Karpas-422 (cell line): ENCODE measurements at places on chromosomes 11 and 22.
A peak's percentile ranks its signal among the peaks of the same experiment; 100 is the strongest.

- DNase-seq = no peak
These were observed 209.0 kb downstream of the RAB38 start for GRCh38 chr11:87966216-87966615.

GRCh38 chr11:129273944-129274711, 82.0 kb upstream of the ARHGAP32 start:
- no peak for DNase-seq

- no peak for DNase-seq
These were observed 651 bp upstream of the FAM83F start for GRCh38 chr22:39994041-39994565.

DNA sequence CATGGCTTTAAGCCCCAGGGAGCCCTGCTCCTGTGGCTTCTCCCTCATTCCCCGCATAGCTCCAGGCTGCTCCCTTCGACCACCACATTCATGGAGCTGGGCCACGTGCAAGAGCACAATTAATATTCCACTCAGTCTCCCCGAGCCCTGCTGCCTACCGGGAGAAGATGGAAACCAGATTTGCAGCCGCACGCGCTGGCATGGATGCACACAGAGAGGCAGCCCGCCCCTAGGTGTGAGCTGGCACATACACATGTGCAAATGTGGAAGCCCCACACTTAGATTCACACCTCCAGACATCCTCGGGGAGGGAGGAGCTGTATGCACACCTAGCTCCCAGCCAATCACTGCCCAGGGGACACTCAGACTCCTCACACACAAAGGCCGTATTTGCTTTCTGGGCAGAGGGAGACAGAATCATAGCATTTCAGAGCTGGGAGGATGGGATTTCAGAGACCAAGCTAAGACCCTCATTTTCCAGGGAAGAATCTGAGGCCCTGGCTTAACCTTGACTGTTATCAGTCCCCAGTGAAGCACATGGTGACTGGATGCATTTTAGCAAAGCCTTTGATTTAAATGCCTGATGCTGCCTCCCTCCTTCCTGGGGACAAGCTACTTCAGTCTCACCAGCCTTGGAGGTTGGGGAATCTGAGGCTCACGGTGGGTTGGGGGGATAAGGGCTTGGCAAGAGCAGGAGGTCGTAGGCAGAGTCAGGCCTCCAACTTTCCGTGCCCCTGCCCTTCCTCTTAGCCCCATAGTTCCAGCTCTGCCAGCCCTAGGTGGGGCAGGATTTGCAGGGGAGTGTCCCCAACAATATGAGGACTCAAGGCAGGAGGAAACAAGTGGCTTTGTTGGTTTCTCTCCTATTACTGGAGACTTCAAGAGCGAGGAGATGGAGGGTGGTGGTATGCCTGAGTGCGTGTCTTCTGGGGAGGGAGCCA, 5.3 kb upstream of the CREB3L1 start:
- no peak for DNase-seq

DNA sequence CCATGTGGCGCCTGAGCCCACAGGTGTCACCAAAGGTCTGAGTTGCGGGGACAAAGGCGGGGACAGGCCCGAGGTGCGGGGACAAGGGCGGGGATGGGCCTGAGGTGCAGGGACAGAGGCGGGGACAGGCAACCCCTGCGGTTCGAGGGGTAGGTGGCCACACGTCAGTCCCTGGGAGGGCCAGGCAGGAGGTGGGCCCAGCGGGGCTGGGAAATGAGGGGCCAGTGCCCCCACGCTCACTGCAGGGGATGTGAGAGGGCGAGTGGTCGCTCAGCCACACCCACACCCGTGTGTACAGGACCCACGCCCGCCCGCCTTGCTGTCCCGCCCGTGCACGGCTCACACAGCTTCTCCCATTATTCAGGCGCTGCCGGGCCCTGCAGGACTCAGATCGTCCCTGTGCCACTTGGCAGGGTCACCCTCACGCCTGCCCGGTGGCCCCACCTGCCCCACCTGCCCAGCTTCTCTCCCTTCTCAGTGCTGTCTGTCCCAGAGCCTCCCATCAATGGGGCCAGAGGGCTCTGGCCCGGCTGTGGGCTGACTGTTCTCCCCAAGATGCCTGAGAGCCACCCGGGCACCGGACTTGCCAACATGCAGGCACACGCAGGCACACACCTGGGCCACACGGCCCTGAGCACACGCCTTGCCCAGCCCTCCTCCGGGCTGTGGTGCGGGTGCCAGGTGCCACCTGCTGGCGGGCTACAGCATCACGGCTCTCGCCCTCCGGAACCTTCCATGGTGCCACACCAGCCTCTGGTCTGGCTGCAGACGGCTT, 14.2 kb upstream of the MUC6 start:
- DNase-seq = peak; percentile 92

DNA sequence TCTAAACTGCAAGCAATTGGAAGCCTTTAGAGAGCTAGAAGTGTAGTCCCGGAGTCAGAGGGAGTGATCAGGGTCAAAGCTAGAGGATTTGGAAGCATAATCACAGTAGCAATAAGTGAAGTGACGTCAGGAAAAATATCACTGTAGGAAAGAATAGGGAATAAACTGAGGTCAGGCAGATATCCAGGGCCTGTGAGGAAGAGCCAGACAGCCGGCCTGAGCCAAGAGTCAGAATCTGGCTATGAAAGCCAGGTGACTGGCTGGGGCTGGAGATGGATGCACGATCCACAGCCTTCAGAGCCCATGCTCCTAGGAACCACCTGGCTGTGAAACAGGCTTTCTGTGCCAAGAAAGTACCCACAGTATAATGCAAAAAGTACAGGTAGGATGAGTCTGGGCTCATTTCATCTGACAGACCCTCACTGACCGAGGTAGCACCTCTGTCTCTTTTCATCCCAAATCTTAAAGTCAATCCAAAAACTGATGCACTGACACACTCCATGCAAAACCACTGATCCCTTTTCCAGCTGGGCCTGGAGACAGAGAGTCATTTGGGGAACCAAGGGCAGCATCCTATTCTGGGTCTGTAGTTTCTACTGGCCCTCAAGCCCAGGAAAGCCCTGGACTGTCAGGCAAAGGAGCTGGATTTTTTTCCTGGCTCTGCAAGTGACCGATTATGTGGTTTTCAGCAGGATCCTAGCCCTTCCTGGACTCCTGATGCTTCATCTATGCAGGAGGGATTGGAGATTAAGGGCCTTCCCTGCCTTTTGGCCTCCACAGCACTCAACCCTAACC, 21.3 kb downstream of the TRIM66 start:
- DNase-seq = no peak

DNA sequence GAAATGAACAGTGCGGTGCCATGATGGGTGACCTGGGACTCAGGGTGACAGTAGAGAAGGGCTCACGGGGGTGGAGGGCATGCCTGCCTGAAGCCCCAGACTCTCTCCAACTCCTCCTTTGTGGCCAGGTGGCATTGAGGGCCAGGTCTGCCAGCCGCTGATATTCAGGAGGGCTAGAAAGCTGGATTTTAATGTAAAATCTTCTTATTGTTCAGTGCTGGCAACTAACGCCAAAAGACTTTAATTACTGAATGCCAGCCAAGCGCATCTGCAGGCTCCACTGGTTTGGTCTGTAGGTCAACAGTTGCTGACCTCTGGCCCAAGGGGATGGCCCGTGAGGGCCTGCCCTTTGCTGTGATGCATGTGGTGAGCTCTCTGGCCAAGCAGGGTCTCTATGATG, 10.3 kb downstream of the MRGPRG start:
- no peak for DNase-seq

DNA sequence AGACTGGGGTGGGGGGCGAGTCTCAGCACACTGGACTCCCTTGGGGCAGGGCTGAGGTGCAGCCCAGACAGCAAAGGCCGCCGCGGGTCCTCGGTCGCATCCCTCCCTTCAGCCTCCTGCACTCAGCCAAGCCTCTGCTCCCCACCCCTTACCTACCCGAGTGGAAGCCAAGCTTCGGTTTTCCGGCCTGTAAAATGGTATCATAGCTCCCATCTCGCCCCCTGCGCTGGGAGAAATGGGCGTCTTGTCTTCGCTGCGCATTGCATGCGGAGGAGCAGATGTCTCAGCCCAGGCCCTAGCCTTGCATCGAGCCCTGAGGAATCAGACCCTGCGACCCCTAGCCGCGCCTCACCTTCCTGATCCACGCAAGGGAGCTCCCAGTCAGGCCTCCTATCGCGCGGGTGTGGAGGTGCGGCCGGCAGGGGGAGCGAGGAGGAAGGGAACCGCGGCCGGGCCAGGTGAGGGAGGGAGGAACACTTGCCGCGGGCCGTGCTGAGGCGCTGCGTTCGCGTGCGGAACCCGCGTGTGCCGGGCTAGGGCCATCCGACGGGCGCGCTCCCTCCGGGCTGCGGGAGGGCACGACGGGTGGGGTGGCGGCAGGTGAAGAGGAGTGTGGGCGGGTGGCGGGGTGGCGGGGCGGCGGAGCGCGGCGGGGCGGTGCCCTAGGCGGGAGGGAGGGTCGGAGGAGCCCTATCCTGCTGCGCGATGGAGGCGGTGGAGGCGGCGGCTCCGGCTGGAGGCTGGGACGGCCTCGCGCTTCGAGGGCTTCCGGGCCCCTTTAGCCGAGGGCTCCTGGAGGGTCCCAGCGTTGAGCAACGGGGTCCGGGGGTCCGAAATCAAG, 4.1 kb upstream of the TBX1 start:
- DNase-seq = peak; percentile 83

- DNase-seq = no peak
These were observed 1.7 kb upstream of the EIF4ENIF1 start for GRCh38 chr22:31491218-31491962.

- DNase-seq = no peak
These were observed 6.5 kb downstream of the ANKRD42 start for GRCh38 chr11:83200035-83200434.
